Activated T-helper 2 cell treated with anti-CD3 and anti-CD28 coated beads, Interferon-gamma antibody, Interleukin-2, Interleukin-4, amounts not matched to agents 10 μg/mL and 5 μg/mL and 100 μg/mL, durations not matched to agents 14 hours and 24 hours and 36 hours (primary cell): ENCODE measurements at places on chromosomes 5 and 9. TPM values are rescaled to one million over a fixed set of nuclear protein-coding genes. Genes with fewer than 3 reads are reported as not detected.
A peak's percentile ranks its signal among the peaks of the same experiment; 100 is the strongest.

DNA sequence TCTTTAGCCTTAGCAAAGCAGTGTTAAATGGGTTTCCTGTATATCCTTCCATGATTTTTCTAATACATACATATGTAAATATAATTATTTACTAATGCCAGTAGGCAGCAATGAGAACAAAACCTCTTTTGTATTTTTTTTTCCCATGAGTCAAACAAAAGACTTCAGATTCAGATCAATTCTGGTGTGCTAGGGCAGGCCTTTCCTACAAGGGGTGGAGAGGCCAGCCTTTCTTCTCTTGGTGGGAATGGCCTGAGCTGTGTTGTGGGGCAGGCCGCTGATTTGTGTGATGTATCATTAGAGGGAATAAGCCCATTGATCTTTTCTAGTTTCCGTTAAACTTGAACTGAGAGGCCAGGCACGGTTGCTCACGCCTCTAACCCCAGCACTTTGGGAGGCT lies 115.5 kb upstream of the DMRT1 start:
- no peak overlapping the region for H3K27ac ChIP-seq
- no peak overlapping the region for H3K4me3 ChIP-seq
- H3K36me3 ChIP-seq, result peaks cover 15% of the 10 kb centered on the region
- no peak for DNase-seq

Gene OR13C8
- total RNA-seq, result not detected in 2 replicates

GRCh38 chr9:73180403-73180802 lies 28.7 kb downstream of the ANXA1 start:
- H3K4me1 ChIP-seq, result peaks cover 15% of the 10 kb centered on the region
- H3K36me3 ChIP-seq, result no peaks in the 10 kb centered on the region
- no peak overlapping the region for H3K27ac ChIP-seq

- peak overlapping the region; percentile 98 for H3K27ac ChIP-seq
- peaks cover 99% of the 10 kb centered on the region for H3K36me3 ChIP-seq
- H3K4me3 ChIP-seq, result peak overlapping the region; percentile 67
Observed at GRCh38 chr5:175517824-175518450, 39.6 kb downstream of the SFXN1 start.

Gene ITK
- 313 and 319 TPM in 2 replicates for total RNA-seq
